ENCODE measurements at places on chromosomes 16 and 17. TPM values are rescaled to one million over a fixed set of nuclear protein-coding genes. Genes with fewer than 3 reads are reported as not detected.

RNF43 gene
- total RNA-seq, result not detected

GRCh38 chr17:55818026-55818425 lies 67.2 kb downstream of the PCTP start:
- DNase-seq, result no peak

WBP2 gene
- 114 TPM for total RNA-seq

DNA sequence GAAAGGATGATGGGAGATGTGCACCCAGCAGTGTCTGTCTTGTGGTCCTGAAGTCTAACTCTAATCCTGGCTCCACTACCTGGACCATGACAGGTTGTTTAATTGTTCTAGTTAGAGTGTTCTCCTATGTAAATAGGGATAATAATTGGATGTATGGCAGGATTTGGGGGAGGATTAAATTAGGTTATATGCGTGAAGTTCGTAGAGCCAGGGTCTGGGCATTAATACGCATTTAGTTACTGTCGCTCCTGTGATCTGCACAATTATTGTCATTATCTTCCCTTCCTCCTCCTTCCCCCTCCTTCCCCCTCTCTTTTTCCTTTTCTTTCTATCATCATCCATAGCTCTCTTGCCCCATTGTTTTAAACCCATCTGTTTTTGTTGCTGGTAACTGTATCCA lies 210.3 kb downstream of the WWOX start:
- no peak for DNase-seq

DNA sequence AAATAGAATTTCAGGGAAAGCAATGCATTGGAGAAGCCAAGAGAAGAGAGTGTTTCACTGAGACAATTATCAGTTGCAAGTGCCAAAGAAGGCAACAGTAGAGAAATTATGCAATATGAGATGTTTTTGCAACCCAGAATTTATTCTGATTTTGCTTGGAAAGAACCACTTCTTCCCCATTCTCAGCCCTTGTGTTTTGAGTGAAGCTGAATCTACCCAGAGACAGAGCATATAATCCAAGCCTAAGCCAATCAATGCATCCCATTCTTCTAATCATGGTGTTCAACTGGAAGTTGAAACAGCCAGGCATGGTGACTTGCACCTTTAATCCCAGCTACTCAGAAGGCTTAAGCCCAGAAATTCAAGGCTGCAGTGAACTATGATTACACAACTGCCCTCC lies 6.9 kb upstream of the SCNN1G start:
- no peak for DNase-seq
